ENCODE measurements at places on chromosomes 2 and 18.

- no peak for DNase-seq
Measured at GRCh38 chr18:13257361-13257980, 38.9 kb downstream of the LDLRAD4 start.

DNA sequence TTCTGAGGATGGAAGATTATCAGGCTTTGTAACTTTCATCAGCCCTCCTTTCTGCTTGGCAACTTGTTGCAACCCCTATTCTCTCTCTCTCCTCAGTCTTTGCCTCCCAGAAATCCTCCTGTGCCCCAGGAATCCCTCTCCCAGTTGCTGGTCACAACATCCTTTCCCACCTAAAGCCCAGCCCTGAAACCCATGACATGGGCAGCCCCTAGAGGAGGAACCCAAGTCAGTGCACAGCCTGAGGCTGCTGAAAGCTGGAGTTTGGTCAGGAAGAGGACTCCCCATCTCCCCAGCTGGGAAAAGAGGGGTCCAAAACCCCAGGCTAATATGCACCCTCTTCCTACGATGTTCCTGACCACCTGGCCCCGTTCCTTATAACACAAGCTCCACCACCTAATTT is 29.5 kb downstream of the PKDCC start:
- no peak for DNase-seq

DNA sequence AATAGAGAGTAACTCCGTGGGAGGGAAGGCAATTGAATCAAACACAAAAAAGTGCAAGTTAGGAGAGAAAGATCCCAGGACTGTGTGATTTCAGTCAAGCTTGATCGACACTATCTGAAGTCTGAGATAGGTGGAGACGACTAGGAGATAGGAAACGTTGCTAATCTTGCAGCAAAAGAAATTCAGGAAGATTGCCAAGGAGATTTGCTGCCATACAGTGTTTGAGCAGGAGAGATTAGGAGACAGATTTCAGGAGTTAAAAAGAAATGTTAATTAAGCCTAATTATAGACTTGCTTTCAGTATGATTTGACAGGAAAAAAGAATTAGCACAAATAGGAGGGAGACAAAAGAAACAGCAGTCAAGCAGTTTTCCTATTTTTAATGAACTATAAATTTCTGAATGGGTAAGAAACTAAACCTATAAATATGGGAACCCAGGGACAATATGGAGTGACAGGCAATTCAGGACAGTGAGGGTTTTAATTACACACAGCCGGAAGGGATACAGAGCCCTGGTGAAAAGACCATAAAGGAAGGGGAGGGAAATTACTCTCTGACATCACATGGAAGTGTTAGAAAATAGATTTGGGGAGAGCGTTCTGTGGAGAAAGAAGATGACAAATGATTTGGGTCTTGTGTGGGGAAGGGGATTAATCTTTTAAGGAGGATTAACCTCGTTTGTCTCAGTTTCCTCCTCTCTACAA is 72.6 kb downstream of the SUCLG1 start:
- no peak for DNase-seq

GRCh38 chr2:101795033-101795432 is 97.5 kb downstream of the MAP4K4 start:
- DNase-seq = no peak

- no peak for DNase-seq
Measured at GRCh38 chr2:36420569-36421181, 65.1 kb downstream of the CRIM1 start.

- DNase-seq = no peak
Measured at GRCh38 chr2:179243046-179243445, 21.6 kb downstream of the SESTD1 start.

GRCh38 chr2:197556456-197556855 is 40.6 kb downstream of the MOB4 start:
- DNase-seq = no peak

- DNase-seq = no peak
Measured at GRCh38 chr2:130849896-130850787, 13.4 kb downstream of the ARHGEF4 start.

DNA sequence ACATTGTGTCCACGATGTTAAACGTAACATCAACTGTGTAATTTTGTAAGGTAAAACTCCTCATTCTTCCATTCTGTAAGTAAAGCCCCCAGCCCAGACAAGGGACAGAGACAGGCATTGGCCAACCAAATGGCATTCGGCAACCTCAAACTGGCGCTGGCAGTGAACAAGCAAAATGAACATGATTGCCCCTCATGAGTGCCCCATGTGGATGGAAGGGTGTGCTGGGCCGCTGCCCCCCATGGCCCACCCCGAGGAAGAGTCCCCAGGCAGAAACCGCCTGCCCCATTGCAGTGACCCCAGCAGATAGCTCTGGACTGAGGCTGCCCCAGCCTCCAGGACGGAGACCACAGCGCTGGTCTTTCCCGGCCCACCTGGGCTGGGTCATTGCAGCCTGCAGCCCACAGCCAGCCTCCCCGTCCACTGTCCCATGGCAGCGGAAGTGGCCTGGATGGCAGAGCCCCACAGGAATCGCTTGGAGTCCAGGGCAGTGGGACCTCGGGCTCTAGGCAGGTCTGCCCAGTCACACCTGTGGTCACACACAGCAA is 220.2 kb downstream of the HDAC4 start:
- DNase-seq = no peak

DNA sequence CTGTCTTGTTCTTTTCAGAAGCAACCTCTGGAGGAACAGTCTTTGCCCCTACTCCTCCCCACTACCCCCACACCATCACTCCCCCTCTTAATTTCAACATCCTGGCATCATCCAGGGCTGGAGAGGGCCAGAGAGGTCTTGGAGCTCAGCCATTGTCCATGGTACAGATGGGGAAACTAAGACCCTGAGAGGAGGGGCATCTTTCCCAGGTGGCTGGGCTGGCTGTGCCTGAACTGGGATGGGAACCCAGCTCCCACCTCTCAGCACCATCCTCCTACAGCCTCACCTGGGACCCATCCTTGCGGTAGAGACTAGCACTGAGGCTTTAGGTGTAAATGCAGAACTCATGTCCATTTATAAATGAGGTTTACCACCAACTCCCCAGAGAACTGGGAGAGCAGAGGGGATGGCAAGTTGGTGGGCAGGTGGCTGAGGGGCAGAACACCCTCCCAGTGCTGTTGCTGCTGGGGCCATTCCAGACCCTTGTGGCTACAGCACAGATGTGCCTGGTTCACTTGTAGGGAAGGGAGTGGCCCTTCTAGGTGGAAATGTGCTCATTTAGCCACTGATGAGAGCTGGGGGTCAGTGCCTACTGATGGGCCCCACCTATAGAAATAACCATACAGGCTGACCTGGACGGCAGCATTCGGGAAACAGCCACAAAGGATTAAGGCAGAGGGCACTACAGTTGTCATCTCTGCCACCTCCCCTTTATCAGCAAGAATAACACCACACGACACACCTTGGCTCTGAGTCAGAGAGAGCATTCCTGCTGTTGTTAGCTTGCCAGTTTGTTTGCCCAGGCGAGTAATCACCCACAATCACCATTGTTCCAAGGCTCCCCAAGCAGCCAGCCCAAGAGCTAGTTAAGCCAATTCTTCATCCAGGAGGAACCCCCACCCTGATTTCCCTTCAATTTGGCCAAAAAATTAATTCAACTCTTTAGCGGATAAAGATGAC is 2.1 kb downstream of the MLPH start:
- no peak for DNase-seq

DNA sequence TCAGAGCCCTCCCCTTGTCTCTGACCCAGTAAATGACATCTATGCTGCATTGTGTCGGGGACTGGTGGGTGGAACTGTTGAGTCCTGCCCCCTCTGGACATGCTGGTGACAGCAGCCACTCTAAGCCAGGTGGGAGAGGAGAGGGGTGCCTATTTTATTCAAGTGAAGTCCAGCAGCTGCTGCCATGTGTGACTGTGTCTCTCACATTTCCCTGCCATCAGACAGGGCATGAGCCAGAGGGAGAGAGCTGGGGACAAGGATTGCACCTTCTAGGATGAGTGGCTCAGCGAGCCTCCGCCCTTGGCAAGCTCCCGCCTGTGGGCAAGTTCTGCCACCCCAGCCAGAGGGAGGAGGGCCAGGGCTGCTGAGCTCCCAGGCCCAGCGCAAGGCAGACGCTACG is 13.7 kb downstream of the NGEF start:
- DNase-seq = no peak

GRCh38 chr2:42859791-42860190 is 67.4 kb upstream of the HAAO start:
- DNase-seq = no peak

GRCh38 chr18:76497021-76497420 is 2.0 kb upstream of the ZNF516 start:
- DNase-seq = no peak

DNA sequence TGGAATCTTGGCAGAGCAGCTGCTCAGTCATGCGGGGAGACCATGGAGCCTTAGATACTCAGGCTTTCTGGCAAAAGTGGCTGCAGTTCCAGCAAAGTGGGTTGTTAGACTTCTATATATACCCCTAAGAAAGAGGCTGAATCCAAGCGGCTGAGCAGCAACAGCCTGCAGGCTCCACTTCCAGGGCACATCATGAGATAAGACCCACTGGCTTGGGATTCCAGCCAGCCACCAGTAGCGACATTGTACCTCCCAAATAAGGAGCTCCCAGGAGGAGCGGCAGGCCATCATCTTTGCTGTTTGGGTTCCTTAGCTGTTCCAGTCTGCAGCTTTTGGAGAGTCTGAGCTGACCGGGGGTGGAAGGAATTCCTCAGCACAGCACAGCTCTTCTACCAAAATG is 150.3 kb upstream of the ST6GAL2 start:
- DNase-seq = no peak

GRCh38 chr2:146246002-146246735 is 1598.7 kb upstream of the ACVR2A start:
- no peak for DNase-seq

DNA sequence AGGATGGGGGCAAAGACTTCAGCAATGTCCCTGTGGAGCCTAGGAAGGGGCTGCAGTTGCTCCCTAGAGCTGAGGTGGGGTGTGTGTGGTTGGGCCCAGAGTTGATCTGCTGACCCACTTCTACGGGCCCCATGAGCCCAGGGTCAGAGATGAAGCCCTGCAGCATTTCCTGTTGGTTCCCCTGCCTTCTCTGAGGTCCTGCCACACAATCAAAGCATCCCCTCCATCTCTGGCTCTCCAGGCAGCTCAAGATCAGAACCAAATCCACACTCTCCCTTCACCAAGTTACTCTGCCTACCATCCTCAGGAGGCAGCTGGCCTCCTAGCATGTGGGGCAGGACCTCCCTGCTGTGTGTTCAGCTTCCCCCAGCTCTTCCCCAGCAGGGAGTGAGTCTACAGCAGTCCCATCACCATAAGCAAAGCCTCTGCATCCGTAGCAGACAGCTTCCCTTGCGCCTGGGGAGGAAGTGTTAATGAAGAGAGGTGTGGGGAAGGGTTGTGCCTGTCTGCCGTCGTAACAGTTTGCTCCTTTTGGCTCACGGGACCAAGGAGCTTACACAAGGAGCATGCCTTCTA is 26.9 kb downstream of the TMEM247 start:
- DNase-seq = no peak

- DNase-seq = no peak
Measured at GRCh38 chr2:145137211-145137610, 617.3 kb upstream of the ZEB2 start.

DNA sequence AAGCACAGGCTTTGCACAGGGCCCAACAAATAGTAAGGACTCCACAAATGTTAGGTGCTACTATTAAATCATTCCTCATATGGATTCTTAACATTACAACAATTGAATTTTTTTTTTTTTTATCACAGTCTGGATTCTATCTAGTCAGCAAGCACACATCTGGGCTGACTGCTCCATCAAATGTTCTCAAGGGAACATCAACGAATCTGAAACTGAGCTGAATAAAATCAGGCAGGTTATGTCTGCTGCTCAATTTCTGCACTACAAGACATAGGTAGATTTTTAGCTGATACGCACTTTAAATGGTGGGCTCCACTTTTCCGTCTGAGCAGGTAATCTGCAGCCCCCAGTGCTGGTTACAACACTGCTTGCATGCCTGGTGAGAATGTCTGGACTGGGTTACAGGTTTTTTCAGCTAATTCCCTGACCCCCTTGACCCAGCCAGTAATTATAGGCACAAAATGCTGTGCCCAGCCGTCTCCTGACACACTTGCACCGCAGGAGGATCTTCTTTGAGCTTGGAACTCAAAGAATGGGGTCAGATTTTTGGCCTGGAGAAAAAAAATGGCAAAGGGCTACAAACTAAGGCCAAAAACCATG is 44.6 kb downstream of the ADD2 start:
- no peak for DNase-seq

- DNase-seq = no peak
Measured at GRCh38 chr2:75200140-75201096, 1.1 kb upstream of the TACR1 start.

GRCh38 chr18:33745871-33746545 is 168.0 kb downstream of the ASXL3 start:
- no peak for DNase-seq

GRCh38 chr2:168510125-168510756 is 54.2 kb downstream of the CERS6 start:
- DNase-seq = no peak

DNA sequence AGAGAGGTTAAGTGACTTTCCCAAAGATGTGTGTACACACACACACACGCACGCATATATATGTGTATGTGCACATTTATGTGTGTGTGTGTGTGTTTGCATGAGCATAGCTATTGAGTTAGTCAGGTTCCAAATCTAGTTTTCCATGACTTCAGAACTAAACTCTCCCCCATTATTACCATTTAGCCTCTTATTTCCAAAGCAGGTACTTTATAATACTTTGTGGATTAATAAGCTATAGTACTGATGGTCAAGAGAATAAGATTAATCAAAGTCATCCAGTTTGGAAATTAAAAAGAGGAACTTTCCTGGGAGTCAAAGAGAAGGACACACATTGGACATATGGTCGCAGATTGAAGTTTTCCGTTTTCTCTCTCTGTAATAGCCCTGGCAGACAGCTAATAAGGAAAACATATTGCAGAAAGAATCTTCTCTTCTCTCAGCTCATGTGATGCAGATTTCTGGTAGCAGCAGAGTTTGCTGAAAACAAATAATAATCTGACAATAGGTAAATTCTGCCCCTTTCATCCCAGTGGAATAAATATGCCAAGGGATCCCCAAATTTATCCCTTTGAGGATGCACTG is 410.9 kb upstream of the TCF4 start:
- no peak for DNase-seq

- DNase-seq = peak; percentile 82
Measured at GRCh38 chr2:134917888-134918525, 615 bp upstream of the CCNT2 start.

DNA sequence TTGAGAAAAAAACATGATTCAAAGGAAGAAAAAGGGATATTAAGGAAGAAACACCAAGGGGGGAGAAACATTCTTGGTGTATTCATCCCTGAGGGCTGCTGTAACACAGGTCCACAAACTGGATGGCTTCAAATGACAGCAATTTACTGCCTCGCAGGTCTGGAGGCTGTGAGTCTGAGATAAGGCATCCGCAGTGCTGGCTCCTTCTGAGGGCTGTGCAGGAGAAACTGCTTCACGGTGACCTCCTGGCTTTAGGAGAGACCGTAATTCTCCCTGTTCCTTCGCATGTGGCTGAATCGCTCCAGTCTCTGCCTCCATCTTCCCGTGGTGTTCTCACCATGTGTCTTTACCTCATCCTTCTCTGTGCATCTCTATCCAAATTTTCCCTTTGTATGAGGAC is 490.7 kb downstream of the EIPR1 start:
- no peak for DNase-seq

All from stimulated activated CD8-positive, alpha-beta memory T cell treated with anti-CD3 and anti-CD28 coated beads, Interleukin-2, amount 100 ng/mL, for 48 hours (primary cell).